Endothelial cell of umbilical vein (primary cell): ENCODE measurements at places on chromosomes 5 and 9. TPM values are rescaled to one million over a fixed set of nuclear protein-coding genes. Genes with fewer than 3 reads are reported as not detected.

Gene CDKN2A
- total RNA-seq, result 8.5 and 9.3 TPM in 2 replicates

Gene NR5A1
- total RNA-seq, result not detected in 2 replicates

Gene SEC16A
- 76.7 and 80.6 TPM in 2 replicates for total RNA-seq

Gene GRPEL2
- total RNA-seq, result 32.5 and 41.0 TPM in 2 replicates

Gene RASGEF1C
- not detected in 2 replicates for total RNA-seq

Gene PALM2AKAP2
- total RNA-seq, result not detected in 2 replicates

Gene LCN12
- total RNA-seq, result 0.35 TPM in 1 of 2 replicates, not detected in the other

Gene NUTM2F
- total RNA-seq, result not detected in 2 replicates

Gene CNOT6
- total RNA-seq, result 33.8 and 35.5 TPM in 2 replicates

Gene ANGPTL2
- total RNA-seq, result 21.8 and 24.5 TPM in 2 replicates

Gene TIMD4
- not detected in 2 replicates for total RNA-seq

Gene SPINK7
- not detected in 2 replicates for total RNA-seq

Gene CCDC192
- total RNA-seq, result not detected in 2 replicates

Gene SHB
- 22.3 and 24.9 TPM in 2 replicates for total RNA-seq

Gene CD180
- not detected in 2 replicates for total RNA-seq

Gene UGT3A1
- total RNA-seq, result not detected in 2 replicates

Gene AJM1
- 1.3 and 1.7 TPM in 2 replicates for total RNA-seq

Gene HRCT1
- 1.2 and 5.2 TPM in 2 replicates for total RNA-seq

Gene NDUFB6
- total RNA-seq, result 53.5 and 54.2 TPM in 2 replicates

Gene PTGES
- not detected in 2 replicates for total RNA-seq

Gene CATSPER3
- 0.71 TPM in 1 of 2 replicates, not detected in the other for total RNA-seq

Gene BTNL3
- total RNA-seq, result not detected in 2 replicates

Gene CRHBP
- 0.51 TPM in 1 of 2 replicates, not detected in the other for total RNA-seq

Gene ITGA1
- total RNA-seq, result 1.9 and 3.3 TPM in 2 replicates

Gene GALT
- total RNA-seq, result 30.0 and 36.6 TPM in 2 replicates

Gene RAB3C
- total RNA-seq, result 0.04 TPM in 1 of 2 replicates, not detected in the other

Gene KIF27
- total RNA-seq, result 3.2 and 3.5 TPM in 2 replicates

Gene DDX4
- not detected in 2 replicates for total RNA-seq

Gene SURF1
- total RNA-seq, result 12.0 and 22.8 TPM in 2 replicates

Gene FOXE1
- total RNA-seq, result not detected in 2 replicates

Gene PRR16
- 0.91 and 2.3 TPM in 2 replicates for total RNA-seq

Gene TGFBI
- total RNA-seq, result 6.5 and 8.7 TPM in 2 replicates

Gene PCDHB5
- 0.27 and 0.28 TPM in 2 replicates for total RNA-seq

Gene TNFAIP8
- 6.0 and 7.4 TPM in 2 replicates for total RNA-seq

Gene IFNB1
- total RNA-seq, result not detected in 2 replicates

Gene ABLIM3
- 25.7 and 42.1 TPM in 2 replicates for total RNA-seq

Gene NTRK2
- 0.05 and 0.13 TPM in 2 replicates for total RNA-seq

Gene PCDHA12
- not detected in 2 replicates for total RNA-seq

Gene IL5
- total RNA-seq, result not detected in 2 replicates

Gene SPEF2
- total RNA-seq, result 0.73 and 0.76 TPM in 2 replicates

Gene OR1Q1
- not detected in 2 replicates for total RNA-seq

Gene ERAP2
- 6.1 and 10.0 TPM in 2 replicates for total RNA-seq

Gene ARID3C
- total RNA-seq, result not detected in 2 replicates
